ENCODE measurements at places on chromosomes 1 and 21.

DNA sequence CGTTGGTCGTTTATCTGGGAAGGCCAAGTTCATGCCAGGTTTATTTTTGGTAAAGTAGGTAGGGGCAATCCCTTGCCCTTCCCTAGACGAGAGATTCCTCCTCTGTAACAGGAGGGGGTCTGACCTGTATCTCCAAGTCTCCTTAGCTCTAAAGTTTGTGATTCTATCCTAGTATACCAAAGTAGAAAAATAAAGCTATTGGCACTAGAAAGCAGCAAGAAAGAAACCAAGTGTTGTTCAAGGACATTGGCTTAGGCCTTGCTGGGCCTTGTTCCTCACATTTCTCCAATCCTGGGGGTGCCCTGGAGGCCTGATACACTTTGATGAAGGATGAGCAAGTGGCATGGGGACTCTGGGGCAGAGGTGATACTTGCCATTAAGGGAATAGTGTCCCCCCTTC lies 814 bp downstream of the MTARC2 start:
- no peak for DNase-seq

DNA sequence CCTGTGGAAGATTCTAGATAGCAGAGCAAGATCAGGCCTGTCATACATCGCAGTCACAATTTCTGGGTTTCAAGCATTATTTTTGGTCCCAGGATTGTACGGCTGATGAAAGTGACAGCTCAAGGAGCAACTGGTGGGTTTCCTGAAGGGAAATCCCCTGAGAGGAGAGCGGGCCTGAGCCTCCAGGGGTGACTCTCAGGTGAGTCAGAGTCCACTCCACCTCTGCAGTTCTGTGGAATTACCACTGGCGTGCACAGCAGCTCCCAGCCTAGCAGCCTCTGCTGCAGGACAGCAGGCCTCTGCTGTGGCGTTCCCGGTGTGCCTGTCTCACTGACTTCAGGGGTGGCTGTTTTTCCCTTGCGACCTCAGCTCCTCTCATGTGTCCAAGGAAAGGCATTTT lies 24.4 kb downstream of the SLC66A1 start:
- DNase-seq, result no peak

GRCh38 chr1:54462597-54463258 lies 56.5 kb upstream of the SSBP3 start:
- DNase-seq, result no peak

DNA sequence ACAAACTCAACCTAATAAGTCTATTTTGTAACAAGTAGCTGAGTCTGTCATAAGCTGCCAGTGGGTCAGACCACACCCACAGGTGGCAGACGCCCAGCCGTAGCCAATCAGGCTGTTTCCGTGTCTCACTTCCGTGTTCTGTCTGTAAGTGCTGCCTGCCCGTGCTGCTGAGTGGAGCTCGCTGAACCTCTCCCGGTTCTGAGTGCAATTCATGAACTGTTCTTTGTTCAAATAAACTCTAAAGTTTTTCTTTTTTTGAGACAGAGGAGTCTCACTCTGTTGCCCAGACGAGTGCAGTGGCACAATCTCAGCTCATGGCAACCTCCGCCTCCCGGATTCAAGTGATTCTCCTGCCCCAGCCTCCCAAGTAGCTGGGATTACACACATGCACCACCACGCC lies 25.1 kb downstream of the POFUT2 start:
- no peak for DNase-seq

DNA sequence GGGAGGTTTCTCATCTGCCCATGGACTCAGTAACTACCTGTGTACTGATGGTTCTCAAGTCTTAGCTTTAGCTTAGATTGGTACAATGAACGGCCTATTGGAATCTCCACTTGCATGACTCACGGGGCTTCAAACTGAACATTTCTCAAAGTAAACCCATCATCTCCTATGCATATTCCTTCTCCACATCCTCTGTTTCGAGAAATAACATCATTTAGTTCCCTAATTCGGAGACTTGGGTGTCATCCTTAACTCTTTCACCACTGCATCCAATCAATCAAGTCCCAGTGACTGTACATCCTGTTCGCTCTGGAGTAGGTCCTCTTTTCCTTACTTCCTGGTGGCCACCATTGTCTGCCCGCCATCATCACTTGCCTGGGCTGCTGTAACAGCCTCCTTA lies 55.8 kb downstream of the LGR6 start:
- DNase-seq, result no peak

DNA sequence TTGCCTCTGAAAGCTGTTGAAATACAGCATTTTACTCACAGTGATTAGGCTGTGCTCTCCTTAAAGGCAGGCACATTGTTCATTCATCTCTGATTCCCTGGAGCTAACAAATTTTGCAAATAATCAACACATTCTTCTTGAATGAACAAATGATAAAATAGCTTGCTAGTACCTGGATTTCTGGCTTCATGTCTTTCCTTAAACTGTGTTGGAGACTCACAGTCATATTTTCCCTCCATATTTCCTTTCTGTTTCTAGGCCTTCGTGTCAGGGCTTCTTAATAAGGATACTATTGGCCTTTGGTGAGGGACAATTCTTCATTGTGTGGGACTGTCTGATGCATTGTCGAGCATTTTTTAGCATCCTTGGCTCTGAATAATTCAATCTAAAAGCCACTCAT lies 9.7 kb downstream of the HSD11B1 start:
- DNase-seq, result no peak

All from B cell (primary cell).